ENCODE measurements at places on chromosomes 2 and 18.
A peak's percentile ranks its signal among the peaks of the same experiment; 100 is the strongest.

GRCh38 chr18:39494211-39494896 is 1928.8 kb upstream of the CELF4 start:
- DNase-seq, result no peak

DNA sequence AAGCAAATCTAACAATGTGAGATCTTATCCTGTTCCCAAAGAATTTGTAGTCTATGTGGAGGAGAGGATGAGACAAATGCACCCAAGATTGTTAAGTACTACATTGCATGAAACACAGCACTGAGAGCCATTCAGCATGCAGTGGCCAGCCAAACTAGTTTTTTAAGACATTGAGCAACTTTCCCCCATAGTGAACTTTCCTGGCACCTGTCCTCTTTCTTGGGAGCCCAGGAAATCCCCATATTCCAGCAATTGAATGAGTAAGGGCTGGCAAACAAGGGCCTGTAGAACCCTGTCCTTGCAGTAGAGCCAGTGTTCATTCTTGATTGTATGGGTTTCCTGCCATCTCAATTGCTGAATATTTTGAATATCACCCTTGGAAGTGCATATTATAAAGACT is 58.8 kb upstream of the FIGN start:
- no peak for DNase-seq

GRCh38 chr2:157500334-157500733 is 56.4 kb upstream of the CYTIP start:
- no peak for DNase-seq

GRCh38 chr2:157803476-157803875 is 72.7 kb downstream of the ACVR1 start:
- DNase-seq, result no peak

GRCh38 chr2:106584304-106584954 is 97.3 kb downstream of the CD8B2 start:
- no peak for DNase-seq

DNA sequence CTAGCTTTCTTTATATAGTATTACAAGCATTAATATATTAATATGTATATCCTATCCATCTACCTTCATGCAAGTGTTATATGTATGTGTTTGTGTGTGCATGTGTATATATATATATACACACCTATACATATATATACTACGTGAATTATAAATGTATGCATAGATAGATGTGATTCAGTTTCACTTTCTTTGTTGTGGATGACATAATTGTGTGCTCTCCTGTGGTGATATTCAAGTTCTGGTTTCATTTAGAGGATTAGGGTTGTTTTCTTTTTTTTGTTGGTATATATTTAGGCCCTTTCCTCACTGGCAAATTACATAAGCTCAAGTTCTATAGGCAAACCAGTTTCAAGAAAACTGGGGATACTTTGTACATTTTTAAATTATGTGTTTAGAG is 225.7 kb upstream of the FANCL start:
- DNase-seq, result no peak

DNA sequence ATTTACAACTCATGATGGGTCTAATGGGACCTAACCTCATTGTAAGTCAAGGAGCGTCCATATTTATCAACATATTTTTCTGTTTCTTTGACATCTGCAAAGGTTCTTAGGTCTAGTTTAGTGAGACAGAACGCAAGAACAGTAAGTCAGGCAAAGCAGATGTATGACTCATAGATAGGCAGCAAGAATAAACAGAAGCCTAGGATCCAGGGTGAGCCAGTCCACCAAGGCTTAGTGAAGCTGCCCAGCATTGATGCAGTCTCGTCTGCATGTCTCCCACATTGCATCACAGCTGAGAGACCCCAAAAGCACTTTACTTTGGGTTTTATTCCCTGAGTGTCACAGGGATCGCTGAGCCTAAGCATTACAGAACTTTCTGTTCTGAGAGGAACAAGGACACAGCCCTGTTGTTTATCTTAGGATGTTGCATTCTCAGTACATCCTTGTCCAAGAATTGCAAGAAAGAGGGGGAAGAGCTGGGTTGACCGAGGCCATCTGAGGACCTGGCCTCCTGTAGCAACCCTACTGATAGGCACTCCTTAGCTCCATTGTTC is 29.6 kb upstream of the TMEM177 start:
- DNase-seq, result no peak

DNA sequence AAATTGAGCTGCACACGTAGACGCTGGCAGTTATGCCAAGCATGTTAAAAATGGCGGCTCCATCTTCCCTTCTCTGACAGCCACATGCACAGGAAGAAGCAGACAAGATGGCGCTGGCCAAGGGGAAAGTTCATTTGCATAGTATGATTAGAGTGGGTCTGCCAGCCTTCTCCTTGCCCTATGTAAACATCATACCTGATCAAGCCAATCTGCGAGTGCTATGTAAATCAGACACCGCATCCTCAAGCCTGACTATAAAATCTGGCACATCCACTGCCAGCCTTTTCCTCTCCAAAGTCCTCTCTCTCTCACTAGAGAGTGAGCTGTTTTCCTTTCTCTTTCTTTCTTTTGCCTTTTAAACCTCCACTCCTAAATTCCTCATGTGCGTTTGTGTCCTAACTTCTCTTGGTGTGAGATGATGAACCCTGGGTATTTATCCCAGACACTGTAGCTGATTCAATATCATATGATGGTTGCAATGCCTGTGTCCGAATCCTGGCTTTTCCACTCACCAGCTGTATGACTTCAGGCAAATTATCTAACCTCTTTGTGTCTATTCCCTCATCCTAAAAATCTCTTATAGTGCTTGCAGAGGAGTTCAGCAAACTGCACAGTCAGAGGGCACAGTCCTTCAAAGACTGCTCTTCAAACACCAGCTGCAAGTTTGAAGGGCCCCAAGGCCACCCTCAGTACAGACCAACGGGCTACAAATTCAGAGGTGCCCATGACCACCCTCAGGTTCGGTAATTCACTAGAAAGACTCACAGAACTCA is 39.3 kb upstream of the ITSN2 start:
- DNase-seq, result peak; percentile 6
